ENCODE measurements at places on chromosomes 12 and 14.

GRCh38 chr14:60188696-60189095 is 23.5 kb upstream of the DHRS7 start:
- no peak for DNase-seq

DNA sequence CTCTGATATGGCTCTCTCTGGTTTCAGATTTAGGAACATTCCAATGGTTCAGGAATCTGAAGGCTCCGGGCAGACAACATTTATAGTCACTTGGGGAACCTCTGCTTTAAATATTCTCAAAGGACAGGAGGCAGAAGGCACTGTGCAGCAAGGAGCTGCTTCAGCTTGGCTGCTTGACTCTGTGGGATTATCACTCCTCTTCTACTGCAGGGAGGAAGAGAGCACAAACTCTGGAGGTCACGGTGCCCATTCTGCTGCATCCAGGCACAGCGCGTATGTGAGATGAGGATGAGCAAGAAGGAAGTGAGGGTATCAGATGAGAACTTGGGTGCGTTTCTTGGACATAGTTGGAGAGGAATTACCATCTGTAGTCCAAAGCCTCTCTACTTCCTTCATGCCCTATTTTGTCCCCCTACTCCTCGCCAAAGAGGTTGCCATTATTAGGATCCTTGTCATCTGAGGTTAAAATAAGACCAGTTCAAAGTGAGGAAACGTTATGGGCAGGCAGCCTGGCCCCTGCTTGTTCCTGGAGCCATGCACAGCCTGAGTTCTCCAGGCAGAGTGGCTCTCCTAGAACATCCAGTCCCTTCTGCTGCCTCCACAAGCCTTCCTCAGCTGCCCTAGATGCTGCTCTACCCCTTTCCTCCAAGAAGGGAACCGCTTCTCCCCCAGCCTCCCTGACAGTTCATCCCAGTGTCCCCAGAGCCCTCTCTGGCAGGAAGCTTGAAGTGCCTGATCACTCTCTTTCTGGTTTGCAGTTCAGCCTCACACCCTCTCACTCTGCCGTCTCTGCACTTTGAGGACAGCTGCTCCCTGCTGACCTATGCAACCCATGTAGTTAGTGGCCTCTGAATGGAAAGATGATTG is 12.5 kb downstream of the FGF6 start:
- DNase-seq: no peak

DNA sequence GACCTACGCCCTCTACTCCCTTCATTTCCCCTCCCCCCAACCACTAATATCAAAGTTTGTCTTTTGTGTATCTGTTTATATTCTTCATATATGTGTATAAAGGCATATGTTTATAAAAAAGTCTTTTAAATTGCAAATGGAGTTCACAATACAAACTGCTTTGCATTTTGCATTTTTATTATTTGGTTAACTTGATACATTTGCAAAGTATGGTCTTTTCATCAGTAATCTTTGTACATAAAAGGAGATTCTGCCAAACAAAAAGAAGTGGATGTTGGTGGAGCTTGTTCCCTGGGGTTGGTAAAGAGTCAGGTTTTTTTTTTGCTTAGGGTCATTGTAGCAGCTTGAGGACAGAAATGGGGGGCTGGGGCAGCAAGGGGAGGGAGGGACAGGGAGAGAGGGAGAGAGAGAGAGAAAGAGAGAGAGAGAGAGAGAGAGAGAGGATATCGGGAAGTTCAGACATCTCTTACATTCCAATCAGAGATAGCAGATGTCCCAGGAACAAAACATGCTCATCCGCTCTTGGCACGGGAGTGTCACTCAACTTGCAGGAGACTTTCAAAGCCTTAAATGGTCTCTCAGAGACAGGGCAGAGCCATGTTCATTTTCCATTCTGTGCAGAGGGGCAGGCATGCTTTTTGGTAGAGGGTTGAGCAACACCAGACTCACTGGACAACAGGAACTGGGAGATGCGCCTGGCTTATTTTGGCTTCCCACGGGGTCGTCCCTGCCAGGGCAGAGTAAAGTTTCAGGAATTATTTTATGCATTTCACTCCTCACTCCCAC is 44.8 kb upstream of the TBX5 start:
- DNase-seq: no peak

DNA sequence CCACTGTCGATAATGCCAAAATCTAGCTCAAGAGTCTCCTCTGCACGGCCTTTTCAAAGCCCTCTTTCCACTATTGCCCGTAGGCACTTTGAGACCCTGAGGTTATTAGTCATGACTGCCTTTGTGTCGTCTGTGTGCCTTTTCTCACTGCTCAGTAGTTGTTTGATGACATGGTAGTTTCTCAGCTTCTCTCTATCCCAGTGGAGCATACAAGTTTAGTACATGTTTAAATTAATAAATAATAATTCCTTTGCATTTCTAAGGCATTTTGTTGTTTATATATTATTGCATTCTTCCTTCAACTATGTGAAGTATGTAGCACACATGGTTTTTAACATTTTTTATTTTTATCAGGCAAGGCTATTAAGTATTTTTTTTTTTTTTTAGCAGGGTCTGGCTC is 458.1 kb downstream of the PCNX1 start:
- no peak for DNase-seq

DNA sequence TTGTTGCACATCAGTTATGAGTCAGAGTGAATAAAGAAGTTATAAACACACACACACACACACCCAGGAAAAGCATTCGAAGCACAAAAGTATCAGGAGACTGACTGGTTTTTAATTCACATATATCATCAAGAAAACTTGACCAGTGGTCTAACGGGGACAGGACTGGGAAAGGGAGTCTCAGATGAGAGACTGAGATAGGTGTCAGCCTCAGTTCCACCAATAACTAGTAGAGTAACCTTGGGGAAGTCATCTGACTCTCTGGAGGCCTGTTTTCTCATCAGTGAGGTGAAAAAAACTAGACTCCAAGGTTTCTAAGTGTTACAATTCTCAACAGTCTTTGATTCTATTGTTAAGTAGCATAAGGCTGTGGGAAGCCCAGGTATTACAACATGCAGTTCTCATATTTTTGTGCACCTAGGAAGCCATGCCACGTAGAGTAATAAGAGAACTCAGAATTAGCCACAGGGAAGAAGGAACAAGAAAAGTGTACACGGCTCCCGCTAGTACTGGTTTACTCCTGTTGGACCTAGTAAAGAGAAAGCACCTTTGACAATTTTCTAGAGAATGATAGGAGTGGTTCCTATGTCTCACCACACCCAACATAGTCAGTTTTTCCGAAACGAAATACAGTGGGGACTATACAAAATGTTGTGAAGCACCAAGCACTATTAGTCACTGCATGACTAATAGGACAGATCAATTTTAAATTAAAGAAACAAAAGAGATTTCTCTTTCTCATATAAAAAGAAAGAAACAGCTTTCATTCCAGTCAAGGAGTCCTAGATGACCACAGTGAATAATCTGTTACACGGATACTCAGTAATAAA is 5.0 kb downstream of the PPTC7 start:
- no peak for DNase-seq

- DNase-seq: no peak
These were observed 50.1 kb downstream of the HNRNPC start for GRCh38 chr14:21219120-21219519.

- DNase-seq: no peak
These were observed 284.7 kb downstream of the NUAK1 start for GRCh38 chr12:105854071-105854470.

GRCh38 chr12:117498256-117498655 is 136.8 kb upstream of the NOS1 start:
- no peak for DNase-seq

DNA sequence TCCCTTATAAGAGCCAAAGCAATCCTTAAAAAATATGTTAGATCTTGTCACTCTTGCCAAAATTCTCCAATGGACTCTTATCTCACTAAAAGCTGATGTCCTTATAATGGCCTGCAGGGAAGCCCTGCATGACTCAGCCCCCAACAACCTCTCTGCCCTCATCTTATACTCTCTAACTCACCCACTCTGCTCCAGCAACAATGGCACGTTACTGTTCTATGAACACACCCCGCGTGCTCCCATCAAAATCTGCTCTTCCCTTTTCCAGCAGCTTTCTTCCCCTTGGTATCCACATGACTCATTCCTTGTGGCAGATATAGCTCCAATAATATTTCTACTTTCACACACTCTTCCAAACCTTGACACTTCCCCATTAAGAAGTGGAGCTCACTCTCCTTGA is 108.1 kb downstream of the DENND5B start:
- DNase-seq: no peak

DNA sequence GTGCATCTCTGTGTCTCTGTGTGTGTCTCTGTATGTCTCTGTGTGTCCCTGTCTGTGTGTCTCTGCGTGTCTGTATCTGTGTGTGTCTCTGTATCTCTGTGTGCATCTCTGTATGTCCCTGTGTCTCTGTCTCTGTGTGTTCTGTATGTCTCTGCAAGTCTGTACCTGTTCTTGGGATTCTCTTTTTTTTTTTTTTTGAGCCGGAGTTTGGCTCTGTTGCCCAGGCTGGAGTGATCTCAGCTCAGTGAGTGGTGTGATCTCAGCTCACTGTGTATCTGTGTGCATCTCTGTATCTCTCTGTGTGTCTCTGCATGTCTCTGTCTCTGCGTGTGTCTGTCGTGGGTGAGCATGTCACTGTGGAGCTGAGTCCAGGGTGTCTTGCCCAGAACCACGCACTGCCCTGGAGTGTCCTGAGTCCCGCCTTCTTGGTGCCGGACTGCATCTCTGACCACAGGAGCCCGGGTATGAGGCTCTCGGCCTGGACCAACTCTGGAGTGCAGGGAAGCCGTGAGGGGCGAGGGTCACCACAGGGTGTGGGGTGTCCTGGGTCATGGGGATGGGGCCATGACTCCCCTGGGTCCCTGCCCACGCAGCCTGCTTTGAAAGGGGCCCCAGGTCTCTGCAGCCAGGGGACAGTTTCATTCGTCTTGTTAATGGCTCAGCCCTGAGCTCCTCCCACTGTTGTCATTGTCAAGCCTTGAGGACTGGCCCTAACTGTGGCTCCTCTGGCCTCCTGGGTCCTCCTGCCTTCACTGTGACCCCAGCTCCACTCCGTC is 11.8 kb downstream of the MYL2 start:
- no peak for DNase-seq

GRCh38 chr14:55354500-55354899 is 57.1 kb downstream of the ATG14 start:
- peak; percentile 52 for DNase-seq

- DNase-seq: no peak
These were observed 200.2 kb downstream of the ADGRD1 start for GRCh38 chr12:131153956-131154355.

DNA sequence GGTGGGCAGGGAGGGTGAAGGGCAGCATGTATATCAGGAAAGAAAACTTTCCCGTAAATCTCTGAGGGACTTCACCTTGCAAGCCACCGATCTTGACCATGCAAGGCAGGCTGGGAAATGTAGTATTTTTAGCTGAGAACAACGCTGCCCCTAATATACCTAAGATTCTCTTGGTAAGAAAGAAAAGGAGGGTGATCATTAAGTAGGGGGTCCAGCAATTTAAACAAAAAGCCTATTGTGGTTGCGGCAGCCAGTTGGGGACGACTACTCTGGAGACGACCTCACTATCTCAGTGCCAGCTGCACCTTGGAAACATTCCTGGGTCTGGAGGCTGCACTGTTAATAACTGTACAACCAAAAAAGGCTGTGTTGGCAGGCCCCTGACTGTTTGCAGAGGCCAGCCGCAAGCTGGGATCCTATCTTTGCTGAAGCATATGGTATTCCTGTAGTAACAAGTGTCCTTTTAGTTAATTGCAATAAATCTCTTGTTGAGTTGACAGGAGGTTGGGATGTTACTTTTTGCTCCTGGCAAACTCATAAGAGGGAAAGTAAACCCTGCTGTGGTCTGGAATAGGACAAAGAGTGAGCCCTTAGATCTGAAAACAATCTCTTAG is 6.4 kb downstream of the APOLD1 start:
- DNase-seq: no peak

DNA sequence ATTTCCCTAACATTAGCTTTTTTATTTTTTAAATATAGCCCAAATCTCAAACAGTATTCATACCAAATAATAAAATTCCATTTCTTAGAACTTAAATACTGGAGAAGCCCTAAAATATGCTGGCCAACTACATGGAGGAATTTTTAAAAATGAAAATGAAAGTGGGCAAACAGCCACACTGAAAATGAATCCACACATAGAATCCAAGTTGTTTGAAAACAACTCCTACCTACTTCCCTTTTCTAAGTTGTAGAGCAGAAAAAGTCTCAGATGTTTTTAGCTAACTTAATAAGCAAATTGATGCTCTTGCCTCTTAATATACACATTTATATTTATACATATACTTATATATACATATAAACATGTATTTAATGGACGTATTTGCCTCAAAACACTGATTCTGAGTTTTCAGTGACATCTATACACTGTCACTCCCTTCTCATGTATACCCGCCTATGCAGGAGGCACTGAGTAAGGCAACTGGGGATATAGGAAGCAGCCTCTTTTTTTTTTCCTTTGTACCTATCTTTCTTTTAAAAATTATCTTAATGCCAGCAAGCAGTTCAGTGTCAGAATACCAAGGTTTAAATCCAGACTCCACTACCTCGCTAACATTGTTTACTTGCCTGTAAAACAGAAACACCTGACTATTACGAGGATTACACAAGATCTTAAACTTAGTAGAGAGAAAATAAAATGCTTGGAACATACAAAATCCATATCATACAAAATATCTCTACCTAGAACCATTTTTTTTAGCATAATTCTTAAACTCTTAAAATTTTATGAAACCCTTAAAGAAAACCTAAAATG is 13.3 kb downstream of the DICER1 start:
- DNase-seq: no peak

DNA sequence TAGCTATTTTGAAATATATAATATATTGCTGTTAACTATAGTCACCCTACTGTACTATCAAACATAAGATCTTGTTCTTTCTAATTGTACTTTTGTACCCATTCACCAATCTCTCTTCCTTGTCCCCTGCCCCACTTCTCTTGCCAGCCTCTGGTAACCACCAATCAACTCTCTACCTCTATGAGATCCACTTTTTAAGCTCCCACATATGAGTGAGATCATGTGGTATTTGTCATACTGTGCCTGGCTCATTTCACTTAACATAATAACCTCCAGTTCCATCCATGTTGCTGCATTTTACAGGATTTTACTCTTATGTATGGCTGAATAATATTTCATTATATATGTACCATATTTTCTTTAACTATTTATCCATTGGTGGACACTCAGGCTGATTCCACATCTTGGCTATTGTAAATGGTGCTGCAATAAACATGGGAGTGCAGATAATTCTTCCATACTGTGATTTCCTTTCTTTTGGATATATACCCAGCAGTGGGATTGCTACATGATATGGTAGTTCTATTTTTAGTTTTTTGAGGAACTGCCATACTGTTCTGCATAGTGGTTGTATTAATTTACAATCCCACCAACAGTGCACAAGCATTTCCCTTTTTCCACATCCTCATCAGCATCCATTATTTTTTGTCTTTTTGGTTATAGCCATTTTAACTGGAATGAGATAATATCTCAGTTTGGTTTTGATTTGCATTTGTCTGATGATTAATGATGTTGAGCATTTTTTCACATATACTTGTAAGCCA is 33.5 kb upstream of the SPIC start:
- no peak for DNase-seq

- DNase-seq: no peak
These were observed 135.6 kb upstream of the MAX start for GRCh38 chr14:65237941-65238340.

- no peak for DNase-seq
These were observed 189.4 kb upstream of the DYRK2 start for GRCh38 chr12:67459173-67459572.

- no peak for DNase-seq
These were observed 53.6 kb downstream of the DYRK2 start for GRCh38 chr12:67702136-67702535.

- no peak for DNase-seq
These were observed 251.5 kb downstream of the ZFP36L1 start for GRCh38 chr14:68541178-68541896.

All from activated CD4-positive, alpha-beta T cell treated with anti-CD3 and anti-CD28 coated beads for 24 hours (primary cell).